ENCODE measurements at places on chromosomes 12 and 14.

DNA sequence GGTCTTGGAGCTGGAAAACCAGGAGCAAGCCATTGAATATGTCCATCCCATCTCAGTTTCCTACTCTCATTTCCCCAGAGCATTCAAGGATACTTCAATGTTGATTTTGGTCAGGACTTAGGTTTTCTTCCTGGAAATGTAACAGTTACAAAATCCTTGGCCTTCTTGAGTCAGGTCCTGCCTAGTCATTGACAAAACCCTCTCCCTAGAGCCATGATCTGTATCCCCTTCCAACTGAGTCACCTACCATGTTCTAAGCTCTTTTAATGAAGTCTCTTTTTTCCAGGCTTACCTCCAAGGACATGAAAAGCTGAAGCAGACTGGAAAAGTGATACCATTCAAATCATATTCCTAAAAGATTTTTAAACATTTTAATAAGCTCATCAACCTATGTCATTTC is 549.2 kb downstream of the GALC start:
- DNase-seq = no peak

DNA sequence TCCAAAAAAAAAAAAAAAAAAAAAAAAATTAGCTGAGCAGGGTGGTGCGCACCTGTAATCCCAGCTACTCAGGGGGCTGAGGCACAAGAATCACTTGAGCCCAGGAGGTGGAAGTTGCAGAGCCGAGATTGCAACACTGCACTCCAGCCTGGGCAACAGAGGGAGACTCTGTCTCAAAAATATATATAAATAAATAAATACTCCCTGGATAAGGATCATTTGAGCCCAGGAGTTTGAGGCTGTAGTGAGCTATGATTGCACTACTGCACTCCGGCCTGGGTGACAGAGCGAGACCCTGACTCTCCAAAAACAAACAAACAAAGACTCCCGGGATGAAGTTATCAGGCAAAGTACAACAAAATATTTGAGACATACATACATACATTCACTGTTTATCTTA is 3.3 kb upstream of the NAA25 start:
- no peak for DNase-seq

DNA sequence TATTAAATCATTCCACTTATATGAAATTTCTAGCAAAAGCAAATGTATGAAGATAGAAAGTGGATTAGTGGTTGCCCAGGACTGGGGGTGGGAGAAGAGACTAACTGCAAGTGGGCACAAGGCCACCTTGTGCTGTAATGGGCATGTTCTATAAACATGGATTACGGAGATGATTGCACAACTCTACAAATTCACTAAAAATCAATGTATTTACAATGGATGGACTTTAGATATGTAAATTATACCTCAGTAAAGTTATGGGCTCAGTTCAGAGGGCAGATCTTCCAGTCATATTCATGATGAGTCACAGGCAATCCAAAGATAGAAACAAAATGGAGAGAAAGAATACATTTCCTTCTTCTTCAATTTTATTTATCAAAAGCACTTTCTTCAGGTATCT is 173.9 kb downstream of the NDUFA12 start:
- DNase-seq = no peak

- no peak for DNase-seq
These were observed 27.9 kb upstream of the ATP2A2 start for GRCh38 chr12:110253176-110253575.

DNA sequence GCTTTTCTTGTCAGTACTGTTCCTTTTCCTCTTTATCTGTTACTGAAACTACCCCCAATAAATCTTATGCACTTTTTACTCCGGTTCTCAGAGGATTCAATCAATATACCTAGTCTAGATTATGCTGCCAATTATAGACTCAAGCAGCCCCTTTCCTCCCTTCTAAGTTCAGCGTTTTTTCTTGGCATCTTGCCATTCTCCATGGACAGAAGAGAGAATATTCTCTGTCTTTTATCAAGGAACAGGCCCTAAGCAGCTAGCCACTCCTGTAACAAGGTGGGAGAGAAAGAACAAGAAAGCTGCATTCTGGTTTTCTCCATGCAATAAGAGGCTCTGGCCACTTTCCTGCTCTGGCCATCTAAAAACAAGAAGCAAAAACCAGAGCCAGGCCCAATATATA is 263.0 kb upstream of the ALG10 start:
- no peak for DNase-seq

DNA sequence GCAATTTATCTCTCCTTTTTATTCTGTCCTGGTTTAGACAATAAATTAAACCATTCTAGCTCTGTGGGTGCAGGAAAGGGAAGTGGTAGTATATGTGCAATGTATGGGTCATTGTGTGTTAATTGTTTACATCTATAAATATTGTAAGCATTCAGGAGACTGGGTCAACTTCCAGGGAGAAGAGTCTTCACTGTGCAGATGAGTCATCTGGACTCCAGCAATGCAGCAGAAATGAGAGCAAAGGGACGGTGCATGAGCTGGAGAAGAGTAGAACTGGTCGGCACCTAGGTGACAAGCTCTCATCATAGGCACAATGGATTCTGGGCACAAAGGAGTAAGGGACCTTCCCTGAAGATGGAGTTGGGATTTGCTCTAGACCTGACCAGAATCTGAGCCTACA is 211.1 kb upstream of the DAAM1 start:
- DNase-seq = no peak

DNA sequence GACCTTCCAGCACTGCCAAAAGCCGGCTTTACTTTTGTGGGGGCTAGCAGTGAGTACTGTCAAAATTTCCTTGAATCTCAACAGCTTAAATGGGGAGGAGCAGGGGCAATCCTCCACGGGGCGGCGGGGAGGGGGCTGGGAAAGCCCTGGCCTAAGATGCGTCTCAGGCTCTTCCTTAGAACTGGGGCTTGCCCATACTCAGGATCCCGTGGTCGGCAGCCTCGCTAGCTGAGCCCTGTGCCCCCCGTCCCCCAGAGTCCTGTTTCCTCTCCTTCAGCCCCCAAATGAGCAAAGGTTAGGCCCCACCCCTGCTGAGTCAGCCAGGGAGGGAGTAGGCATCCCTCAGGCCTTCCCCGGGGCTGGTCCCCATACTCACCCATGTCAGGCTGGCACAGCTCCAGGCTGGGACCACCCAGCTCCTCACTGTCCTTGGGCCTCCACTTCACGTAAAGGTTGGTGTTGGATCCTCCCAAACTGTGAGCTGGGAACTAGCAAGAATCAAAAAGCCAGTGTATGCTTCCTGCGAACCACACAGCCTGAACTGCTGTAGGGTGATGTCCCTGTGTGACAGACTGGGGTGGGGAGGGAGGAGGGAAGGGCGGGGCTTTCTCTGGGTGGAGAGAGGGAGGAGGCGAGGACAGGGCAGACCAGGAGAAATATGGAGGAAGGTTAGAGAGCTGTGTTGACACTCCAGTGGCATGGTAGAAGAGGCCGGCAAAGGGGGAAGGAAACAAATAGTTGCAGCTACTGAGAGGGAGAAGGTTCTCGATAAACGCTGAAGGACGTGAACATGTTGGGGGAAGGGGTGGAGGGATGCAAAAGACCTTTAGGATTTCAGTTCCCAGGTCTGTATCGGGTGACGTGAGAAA is 5.9 kb upstream of the BAZ2A start:
- DNase-seq = peak; percentile 73

DNA sequence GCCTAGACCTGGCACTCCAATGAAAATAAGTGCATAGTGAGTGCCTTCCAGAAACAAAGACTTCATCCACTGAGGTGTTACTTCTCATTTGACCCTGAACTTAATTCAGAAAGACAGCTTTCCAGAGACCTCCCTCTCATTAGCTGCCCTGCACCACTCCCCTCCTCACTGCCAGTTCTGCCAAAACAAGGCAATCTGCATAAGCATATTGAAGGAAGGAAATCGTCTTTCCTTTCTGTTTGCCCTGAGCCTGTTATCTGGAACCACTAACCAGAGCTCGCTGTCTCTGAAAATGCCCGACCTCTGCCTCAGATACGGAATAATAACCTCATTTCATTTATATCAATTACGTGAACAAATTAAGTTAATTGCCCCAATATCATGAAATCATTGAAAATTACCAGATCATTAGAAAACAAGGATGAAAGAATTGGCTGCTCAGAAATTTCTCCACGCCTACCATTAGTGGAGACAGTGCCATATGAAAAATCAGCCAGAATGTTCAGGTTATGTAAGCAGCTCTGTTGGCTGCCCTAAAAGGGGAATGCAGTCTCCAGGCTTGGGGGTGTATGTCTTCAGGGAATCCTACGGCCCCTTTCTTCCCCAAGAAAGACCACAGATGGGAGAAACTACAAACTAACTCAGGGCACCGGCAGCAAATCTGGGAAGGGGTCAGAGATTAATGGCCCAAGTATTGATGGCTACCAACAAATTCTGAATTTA is 149.9 kb upstream of the FKBP4 start:
- no peak for DNase-seq

DNA sequence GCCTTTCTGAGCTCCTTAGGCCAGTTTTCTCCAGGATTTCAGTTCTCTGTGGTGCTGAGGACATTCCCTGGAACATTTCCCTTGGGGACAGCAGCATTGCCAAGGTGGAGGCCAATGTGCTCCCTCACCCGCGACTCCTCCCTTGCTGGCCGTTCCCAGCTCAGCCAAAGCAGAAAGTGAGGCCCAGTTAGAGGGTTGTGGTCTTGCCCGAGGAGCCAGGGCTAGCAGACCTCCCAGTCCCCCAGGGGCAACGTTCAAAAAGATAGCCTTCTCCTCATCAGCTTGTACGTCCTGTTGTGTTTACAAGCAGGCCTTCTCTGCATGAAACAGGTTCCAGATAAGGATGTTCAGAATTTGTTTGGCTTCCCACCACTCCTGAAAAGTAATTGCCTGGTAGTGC is 78.4 kb downstream of the SSPN start:
- DNase-seq = no peak

DNA sequence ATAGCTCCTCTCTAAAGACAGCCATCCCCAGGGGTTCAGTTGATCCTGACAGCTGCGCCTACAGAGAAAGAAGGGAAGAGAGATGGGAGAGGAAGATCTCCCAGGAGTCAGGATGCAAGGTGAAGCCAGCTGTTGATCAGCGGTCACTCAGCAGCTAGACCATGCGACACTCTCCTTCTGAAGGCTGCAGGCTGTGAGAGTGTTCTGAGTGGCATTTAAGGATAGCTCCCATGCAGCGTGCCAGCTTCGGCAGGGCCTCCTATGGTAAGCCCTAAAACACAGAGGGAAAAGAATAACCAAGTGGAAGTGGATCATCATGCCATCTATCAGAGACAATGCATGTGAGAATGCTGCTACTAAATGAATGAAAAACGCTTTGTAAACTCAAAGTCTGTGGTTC is 197.9 kb upstream of the NUDT4 start:
- no peak for DNase-seq

DNA sequence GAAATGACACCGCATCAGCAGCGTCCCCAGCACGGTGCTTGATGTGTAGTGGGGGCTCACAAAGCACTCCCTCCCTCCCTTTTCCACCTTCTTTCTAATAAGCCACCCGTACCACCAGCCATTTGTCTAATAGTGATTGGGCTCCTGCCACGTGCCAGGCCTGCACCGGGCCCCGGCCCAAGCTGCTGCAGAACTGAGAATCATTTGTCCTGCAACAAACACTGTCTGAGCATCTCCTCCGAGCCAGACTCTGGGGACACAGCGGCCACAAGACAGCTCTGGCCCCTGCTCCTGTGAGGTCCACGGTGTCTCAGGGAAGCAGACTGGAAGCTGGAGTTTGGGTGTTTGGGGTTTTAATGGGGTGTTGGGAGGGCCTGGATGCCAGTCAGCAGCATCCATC is 43.9 kb downstream of the MVK start:
- no peak for DNase-seq

GRCh38 chr12:115869604-115870003 is 407.9 kb downstream of the MED13L start:
- no peak for DNase-seq

- DNase-seq = no peak
These were observed 34.5 kb upstream of the NFYB start for GRCh38 chr12:104172570-104172947.

DNA sequence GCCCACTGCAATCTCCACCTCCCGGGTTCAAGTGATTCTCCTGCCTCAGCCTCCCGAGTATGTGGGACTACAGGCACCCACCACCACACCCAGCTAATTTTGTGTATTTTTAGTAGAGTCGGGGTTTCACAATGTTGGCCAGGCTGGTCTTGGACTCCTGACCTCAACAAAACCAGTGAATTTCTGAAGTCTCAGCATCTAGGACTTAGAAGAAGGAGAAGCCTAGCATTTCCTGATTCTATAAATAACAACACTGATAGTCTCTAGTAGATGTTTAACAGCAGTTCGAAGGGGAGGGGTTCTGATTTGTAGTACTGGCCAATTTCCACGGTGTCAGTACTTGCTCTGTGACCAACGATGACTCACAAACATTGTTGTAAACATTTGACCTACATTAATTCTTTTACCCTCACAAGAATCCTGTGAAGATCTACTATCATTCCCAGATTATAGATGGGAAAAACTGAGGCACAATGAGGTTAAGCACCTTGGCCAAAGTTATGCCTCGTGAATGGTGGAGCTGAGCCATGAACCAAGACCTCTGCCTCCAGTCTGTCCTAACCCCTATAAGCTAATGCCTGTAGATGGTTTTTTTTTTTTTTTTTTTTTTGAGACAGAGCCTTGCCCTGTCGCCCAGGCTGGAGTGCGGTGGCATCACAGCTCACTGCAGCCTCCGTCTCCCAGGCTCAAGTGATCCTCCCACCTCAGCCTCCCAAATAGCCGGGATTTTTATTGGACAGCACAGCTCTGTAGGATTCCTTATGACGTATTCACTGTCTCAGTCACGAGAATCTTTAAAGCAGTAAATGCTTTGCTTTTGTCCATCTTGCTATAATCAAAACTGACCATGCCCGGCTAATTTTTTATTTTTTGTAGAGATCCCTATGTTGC is 5.2 kb downstream of the P2RX4 start:
- no peak for DNase-seq

DNA sequence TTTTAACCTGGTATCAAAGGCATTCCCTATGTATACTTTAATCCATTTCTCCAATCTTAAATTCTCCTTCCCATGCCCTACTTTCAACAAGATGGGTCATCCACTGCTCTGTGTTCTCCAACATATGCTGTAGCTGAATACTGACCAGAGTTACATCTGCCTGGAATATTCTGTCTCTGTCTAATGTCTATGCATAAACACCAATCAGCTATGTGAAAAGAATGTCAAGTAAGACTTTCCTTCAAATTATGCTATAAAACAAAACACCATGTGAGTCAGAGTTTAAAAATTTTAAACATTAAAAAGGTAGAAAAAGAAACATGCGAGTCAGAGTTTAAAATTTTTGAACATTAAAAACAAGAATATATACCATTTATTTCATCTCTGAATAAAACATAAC is 19.3 kb downstream of the NT5DC3 start:
- DNase-seq = no peak

GRCh38 chr14:102490456-102490855 is 19.1 kb downstream of the ANKRD9 start:
- DNase-seq = no peak

GRCh38 chr12:102314821-102315220 is 117.2 kb upstream of the PMCH start:
- DNase-seq = no peak

DNA sequence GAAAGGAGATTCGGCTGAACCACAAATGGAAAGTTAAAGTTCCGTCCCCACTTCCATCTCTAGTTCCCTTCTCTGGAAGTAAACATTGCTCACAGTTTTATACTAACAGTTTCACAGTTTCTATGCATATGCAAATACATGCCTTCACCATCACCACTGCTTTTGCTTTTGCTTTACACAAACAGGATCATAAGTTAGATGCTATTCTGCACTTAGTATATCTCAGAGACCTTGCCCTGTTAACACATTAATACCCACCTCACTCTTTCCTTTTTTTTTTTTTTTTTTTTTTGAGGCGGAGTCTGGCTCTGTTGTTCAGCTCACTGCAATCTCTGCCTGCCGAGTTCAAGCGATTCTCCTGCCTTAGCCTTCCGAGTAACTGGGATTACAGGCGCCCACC is 890 bp downstream of the TEP1 start:
- DNase-seq = no peak

All from activated B cell treated with CpG ODN at 0.5 μM for 24 hours (primary cell).